ENCODE measurements at places on chromosomes 3 and 15.

DNA sequence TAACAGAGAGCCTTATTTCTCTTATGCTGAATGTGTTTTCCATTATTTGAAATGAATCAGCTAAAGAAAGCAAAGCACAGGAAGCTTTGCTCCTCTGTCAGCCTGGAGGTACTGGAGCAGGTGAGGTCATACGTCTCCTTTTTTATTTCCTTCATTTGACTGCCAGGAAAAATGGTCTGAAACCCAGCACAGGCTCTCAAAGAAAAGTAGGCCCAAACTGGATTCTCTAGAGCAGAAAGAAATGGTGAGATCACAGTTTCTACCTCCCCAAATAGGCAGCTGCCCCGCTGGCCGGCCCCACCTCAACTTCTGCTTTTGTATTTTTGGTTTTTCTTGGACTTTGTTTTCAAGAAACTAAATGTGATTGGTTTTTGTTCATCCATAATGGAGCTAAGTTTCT is 95.1 kb downstream of the RPL39L start:
- no peak for DNase-seq

- no peak for DNase-seq
These were observed 72.8 kb downstream of the PPM1L start for GRCh38 chr3:160828880-160829279.

GRCh38 chr3:107798381-107798780 is 275.6 kb downstream of the BBX start:
- DNase-seq = no peak

GRCh38 chr15:86355801-86356200 is 276.1 kb downstream of the AGBL1 start:
- no peak for DNase-seq
